M059J (cell line): ENCODE measurements at places on chromosomes 4 and X. TPM values are rescaled to one million over a fixed set of nuclear protein-coding genes. Genes with fewer than 3 reads are reported as not detected.
A peak's percentile ranks its signal among the peaks of the same experiment; 100 is the strongest.

DNA sequence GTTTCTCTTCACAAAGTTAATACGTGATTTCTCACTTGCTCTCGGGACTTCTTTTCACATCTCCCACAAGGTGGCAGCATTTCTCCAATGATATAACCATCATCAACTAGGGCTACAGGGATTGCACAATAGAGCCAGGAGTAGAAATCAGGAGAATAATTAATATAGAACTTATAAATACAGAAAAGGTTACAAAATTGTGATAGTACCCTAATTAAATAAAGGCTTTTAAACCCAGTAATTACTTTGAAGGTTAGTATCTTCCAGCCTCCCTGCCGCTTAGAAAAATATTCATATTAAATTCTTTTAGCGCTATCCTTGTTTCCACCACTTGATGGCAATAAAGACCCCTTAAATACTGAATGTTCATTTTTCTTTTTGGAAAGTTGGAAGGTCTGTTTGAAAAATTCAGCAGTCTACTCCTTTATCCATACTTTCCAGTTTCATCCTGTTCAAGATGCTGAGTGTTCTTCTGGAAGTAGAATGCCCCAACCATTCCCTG, 65.8 kb downstream of the RASGEF1B start:
- peak; percentile 71 for DNase-seq

The PTTG2 gene
- total RNA-seq = not detected in 2 replicates

The IQSEC2 gene
- 18.8 and 20.4 TPM in 2 replicates for total RNA-seq

The BST1 gene
- 3.0 and 8.6 TPM in 2 replicates for total RNA-seq

The F11 gene
- not detected in 2 replicates for total RNA-seq

The WDR17 gene
- 0.86 and 1.1 TPM in 2 replicates for total RNA-seq

- no peak for DNase-seq
Measured at GRCh38 chr4:55348466-55348865, 2.4 kb downstream of the SRD5A3 start.

The CXorf65 gene
- not detected in 2 replicates for total RNA-seq

- DNase-seq = peak; percentile 43
Measured at GRCh38 chr4:57044996-57045395, 65.2 kb downstream of the IGFBP7 start.

DNA sequence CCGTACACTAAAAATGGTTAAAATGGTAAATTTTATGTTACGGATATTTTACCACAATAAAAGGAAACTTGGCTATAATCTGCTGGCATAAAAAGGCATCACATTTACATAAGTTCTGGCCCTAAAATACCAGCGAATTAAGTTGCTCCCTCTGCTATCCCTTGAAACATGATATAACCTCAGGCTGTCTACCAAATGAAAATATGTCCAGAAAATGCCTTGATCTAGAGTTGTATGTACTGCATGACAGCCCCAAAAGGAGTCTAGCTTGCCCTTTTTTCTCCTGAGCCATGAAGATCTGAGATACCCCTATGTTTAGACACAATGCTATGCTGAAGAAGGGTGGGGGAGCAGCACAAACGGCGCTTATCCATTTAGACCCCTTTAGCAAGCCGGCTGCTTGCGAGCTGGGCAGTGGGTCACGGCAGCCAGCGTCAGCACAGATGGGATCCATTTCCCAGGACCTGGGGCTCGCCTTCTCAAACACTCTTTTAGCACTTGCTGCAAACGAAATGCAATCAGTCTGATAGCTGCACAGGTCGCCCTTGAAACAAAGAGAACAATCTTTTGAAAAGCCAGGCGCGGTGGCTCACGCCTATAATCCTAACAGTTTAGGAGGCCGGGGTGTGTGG, 77.0 kb downstream of the AFAP1 start:
- DNase-seq = no peak

GRCh38 chr4:127623797-127624083, 9.0 kb upstream of the INTU start:
- DNase-seq = peak; percentile 27

- DNase-seq = no peak
Measured at GRCh38 chr4:89287945-89288344, 19.7 kb downstream of the GPRIN3 start.

DNA sequence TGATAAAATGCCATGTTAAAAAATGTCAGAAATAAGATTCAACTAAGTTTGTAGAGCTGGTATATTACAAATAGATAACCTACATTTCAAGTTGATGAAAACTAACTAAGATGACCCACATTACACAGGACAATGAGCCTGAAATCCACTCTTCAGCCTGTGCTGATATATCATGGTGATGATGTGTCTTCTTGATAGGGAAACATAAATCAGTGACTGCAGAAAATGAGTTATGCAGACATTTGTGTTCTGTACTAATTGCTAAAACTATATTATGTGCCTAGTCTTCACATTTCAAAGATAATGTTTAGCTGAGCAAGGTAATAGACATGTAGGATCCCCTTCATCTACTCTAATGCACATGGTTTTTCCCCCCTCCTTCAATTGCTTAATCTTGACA, 331.6 kb upstream of the F9 start:
- DNase-seq = no peak

- no peak for DNase-seq
Measured at GRCh38 chrX:16654093-16654492, 4.1 kb downstream of the S100G start.
